ENCODE measurements at places on chromosomes 11 and 22.
A peak's percentile ranks its signal among the peaks of the same experiment; 100 is the strongest.

GRCh38 chr11:15280393-15280792, 165.7 kb downstream of the INSC start:
- DNase-seq = no peak

- DNase-seq = peak; percentile 98
Measured at GRCh38 chr22:50507991-50508884, at the start of gene NCAPH2. Gene NCAPH2, plus strand, starts transcription at chr22:50508224. Its CDS starts 114 bp downstream, at chr22:50508338.

- DNase-seq = no peak
Measured at GRCh38 chr11:128474036-128474874, 113.1 kb downstream of the ETS1 start.

DNA sequence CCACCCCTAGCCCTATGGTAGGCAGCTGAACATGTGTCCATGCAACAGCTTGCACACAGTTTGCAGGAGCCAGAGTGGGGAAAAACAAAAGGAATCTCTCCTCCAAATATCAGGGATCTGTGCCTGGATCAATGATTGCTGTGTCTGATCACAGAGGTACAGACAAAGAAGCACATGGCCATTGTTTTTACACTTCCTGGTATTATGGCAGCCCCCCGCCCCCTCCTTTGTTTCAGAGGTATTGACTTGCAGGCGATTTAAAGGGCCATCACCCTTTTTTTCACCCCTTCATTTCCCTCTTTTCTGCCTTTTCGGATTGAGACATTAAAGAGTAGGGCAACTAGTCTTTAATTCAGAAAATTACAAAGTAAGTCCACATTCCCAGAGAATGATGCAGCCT, 453.0 kb upstream of the LUZP2 start:
- peak; percentile 56 for DNase-seq

DNA sequence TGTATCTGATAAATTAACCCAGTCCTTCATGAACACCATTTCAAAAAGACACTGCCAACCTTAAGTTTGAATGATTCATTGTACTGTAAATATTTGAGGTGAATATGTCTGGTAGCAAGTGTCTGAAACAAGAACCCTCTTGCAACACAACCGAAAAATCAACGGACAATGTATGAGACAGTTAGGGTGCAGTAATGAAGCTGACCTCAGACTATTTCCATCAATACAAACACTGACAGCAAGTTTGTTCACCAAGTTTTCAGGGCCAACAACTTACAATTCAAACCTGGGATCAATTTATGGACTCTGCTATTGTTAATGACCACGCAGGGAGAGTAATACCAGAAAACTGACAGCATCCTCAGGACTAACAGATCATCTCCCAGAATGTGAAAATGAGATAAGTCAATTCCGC, 126.3 kb downstream of the CADM1 start:
- DNase-seq = no peak

DNA sequence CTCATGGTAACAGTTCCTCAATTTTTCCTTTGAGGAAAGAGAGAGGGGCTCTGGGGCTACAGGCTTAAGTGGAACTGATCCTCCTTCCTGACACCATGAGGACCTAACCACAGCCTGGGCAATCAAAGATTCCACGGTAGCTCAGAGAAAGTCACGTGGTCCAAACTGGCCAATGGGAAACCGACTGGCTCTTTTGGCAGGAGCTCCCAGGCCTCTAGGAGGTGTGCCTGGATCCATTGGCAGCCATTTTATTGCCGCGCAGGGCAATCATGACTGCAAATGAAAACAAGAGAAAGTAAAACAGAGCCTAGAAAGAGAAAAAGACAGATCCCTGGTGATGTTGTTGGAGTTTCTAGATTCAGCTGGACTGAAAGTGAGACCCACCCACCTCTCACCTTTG, 27.3 kb upstream of the ASPHD2 start:
- peak; percentile 35 for DNase-seq

DNA sequence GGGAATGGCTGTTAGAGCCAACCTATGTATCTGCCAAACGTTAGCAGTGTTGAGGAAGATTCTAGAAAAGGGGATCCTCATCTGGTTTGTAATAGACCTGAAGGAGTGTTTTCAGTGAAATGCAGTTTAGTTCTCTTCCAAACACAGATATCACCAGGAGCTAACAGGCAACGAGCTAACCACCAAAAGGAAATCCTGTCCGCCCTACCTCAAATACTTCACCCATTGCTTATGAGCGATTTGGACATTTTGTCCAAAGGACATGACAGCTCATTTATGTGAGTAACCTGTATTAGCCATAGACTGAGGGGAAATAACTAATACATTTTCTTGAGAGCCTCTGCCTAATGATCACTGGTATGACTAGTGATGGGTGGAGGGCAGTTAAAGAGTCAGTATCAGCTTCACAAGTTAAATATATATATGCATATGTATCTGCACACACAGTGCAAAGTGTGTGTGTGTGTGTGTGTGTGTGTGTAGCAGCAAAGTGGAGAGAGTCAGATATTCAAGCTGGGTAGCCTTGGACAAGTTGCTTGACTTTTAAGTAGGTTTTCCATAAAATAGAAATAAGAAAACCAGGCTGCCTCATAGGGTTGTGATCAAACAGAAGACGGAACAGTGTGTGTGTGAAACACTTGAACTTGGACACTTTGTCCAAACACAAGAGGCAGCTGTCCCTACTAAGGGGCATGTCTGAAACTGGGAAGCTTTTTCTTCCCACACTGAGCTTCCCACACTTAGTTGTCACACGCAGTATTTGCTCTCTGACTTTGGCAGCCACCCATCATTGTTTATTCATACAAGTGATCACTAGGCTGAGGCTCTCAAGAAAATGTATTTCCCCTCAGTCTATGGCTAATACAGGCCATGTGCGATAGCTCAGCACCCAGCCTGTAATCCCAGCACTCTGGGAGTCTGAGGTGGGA, 940 bp upstream of the C11orf91 start:
- no peak for DNase-seq

DNA sequence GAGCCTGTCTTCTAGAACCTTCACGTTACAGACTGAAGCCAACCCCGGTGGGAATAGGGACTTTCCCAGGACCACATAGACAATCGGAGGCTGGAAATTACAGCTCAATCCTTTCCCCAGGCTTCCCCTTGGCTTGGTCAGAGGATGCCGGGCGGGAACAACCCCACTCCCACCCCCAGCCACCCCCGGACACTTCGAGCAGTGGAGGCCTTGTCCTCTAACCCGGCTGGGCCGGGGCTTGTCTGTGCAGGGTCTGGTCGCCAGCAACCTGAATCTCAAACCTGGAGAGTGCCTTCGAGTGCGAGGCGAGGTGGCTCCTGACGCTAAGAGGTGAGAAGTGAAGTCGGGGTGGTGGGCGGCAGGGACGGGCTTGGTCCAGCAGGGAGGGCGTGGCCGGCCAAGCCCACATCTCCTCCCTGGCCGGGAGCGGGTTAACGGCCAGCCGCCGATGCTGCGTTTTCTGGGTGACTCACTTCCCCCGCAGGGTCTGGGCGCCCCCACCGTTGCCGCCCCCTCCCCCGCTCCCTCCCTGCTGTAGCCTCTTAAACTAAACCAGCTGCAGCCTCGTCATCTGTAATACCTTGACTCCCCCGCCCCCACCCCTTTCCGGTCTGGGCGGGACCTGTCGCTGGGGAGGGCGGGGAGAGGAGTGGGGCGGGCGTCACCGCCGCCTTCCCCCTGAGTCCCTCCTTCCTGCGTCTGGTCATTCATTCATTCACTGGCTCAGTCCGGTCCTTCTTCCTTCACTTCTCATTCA, 1.5 kb downstream of the LGALS1 start:
- peak; percentile 97 for DNase-seq

DNA sequence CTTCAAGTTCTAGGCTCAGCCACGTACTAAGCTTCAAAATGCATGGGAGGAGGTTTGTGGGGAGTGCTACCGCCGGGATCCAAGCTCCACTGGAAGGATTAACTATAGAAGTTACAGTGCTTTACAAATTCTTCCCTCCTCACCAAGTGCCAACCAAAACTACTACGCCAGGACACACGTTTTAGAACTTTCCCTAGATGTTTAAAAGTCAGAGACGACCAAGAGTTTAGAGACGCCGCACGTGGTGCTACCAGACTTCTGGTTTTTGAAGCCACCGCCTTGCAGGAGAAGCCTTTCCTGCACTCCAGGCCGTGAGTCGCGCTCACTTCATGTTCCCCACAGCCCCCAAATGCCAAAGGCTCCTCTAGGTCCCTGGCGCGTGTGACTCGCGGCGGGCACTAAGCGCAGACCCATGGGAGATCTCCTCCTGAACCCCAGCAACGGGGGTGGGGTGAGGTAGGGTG, 734 bp downstream of the SNU13 start:
- peak; percentile 63 for DNase-seq
